ENCODE measurements at places on chromosomes 16 and 17.

GRCh38 chr16:10808850-10809249 lies 9.7 kb downstream of the TVP23A start:
- DNase-seq, result no peak

DNA sequence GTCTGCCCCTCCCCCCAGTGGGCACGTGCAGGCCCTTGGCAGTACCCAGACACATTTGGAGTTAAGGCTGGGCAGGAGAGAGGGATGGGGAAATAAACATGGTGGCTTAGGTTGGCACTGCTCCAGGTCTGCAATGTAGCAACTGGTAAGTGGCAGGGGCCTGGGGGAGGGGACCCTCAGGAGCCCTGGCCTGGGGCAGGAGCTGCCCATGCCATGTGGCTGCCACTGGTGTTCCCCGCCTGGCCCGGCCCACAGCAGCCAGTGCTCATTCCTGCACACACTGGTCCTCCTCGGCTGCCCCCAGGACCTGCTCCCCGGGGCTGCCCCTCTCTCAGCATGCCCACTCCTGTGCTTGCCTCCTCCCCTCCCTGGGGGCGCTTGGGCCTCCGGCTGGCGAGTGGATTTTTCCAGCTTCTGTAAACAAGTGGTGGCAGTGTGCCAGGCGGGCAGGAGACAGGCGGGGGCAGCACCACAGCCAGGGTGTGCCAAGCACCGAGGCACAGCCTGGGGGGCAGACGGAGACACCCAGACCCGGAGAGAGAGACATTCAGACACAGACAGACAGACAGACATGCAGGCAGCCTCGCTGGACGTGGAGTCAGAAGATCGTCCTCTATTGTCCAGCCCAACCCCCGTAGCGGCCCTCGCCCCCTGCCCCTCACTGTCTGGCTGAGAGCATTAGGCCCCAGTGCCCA lies 9.4 kb downstream of the THRA start:
- DNase-seq, result peak; percentile 81

- no peak for DNase-seq
Measured at GRCh38 chr17:65545705-65546523, 15.5 kb downstream of the AXIN2 start.

- DNase-seq, result peak; percentile 54
Measured at GRCh38 chr17:44352828-44353671, 7.9 kb downstream of the GRN start.

DNA sequence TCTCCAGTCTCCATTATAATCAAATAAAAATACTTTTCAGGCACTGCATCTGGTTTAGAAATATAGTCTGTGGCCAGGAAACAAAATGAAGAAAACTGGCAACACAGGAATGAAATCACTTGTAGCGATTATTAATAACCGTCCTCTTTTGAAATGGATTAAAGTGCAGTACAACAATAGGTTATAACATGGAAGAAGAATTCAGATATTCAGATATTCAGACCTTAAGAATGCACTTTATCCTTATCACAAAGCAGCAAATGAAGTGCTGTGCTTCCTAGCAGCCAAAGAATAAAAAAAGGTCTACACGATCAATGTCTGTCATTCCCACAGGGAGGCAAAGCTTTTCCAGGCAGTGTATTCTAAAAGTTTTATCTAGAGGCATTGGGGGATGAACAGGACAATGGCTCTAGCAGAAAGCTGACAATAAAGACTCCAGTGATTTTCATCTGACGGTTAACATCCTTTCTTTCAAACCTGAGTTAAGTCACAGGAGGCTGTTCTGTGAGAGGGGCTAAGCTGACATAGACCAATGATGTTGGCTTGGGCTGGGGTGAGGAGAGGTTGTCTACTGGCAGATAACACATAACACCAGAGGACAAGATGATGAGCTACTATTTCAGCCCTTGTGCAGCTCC lies 259.2 kb downstream of the SLC39A11 start:
- DNase-seq, result no peak

DNA sequence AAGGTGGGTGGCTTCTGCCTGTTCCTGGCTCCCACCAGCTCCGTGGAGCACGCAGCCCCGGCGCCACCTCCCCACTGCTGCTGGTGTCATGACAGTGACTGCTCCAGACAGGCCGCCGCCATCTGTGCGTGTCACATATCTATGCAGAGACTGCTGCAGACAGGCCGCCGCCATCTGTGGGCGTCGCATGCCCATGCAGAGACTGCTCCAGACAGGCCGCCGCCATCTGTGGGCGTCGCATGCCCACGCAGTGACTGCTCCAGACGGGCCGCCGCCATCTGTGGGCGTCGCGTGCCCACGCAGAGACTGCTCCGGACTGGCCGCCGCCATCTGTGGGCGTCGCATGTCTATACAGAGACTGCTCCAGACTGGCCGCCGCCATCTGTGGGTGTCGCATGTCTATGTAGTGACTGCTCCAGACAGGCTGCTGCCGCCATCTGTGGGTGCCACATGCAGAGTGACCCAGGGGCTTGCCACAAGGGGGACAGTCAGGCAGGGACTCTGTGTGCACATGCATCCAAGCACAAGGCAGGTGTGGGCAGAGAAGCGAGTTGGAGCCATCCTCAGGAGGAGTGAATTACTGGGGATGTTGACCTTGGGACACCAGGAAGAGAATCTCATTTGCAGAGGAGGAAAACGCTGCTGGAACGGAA lies 3.3 kb upstream of the FN3KRP start:
- no peak for DNase-seq

DNA sequence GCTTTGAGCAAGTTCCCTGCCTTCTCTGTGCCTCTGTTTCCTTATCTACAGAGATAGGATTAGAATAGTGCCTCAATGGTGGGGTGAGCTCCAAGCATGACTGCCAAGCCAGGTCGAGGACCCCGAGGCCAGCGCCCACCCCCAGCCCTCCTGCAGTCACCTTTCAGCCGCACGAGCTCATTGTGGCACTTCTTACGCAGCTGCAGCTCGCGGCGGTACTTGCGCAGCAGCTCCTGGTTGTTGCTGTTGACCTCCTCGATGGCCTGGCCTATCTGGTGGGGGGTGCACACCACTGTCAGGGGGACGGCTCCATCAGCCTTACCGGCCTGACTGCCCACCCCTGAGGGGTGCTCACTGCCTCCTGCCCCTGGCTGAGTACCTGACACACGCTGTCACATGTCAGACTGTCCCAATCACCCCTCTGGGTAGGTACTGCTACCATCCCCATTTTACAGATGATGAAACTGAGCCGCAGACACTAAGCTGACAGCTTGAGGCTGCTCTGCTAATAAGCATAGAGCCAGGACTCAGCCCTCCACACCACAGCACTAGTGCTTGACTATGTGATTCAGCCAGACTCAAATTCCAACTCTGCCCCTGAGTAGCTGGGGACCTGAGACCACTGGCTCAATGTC lies 31.3 kb downstream of the KATNB1 start:
- no peak for DNase-seq

DNA sequence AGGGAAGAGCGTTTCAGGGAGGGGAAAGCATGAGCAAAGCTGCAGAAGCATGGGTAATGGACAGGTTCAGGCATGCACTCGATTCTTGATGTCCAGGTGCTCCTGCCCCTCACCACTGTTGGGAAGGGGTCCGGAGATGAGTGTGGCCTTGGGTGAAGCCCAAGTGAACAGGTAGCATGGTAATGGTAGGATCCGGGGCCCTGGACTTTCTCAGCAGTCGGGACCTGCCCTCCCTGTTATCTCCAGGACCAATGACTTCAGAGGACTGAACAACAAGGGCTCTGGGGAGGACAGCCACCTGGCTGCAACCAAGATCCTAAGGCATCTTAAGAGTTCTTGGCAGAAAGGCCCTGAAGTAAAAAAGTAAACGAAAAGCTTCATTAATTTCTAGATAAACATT lies 306.8 kb downstream of the CPPED1 start:
- no peak for DNase-seq

GRCh38 chr16:29978564-29979270 lies 5.0 kb downstream of the TAOK2 start:
- DNase-seq, result no peak

- peak; percentile 54 for DNase-seq
Measured at GRCh38 chr17:82871056-82871775, 31.4 kb upstream of the ZNF750 start.

DNA sequence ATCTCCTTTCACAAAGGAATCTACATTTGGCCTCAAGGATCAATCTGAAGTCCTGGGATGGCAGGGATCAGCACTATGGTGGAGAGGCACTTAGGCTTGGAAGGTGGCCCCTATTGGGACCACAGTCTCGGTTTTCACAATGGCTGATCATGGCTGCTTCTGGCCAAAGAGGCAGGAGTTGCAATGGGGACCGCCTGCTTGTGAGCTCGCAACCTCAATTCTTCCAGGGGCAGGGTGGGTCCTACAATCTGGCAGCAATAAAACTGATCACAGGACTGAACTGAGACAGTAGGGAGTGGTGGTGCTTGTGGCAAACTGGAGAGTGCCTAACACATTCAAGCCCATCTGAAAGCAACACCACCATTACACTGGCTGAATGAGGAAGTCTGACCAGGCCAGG lies 83.1 kb downstream of the NETO2 start:
- no peak for DNase-seq

DNA sequence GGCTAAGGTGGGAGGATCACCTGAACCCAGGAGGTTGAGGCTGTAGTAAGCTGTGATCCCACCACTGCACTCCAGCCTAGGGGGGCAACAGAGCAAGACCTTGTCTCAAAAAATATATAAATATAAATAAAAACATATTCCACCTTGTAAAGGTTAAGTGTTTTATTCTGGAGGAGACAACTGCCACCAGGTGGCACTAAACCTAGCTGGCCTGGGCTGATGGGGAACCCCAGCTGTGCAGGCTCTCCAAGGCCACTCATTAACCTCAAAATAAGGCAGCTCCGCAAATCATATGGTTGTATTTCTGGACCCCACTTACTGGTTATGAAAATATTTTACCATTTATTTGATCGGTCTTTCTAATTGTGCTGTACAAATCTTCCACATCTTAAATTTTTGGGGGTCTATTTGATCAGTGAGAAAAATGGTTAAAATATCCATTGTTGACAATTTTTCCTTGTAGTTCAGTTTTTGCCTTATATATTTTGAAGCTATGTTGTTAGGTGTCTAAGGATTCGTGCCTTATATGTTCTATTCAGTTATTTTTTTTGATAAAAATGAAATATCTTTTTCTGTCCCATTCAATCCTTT lies 8.5 kb upstream of the ICAM2 start:
- DNase-seq, result peak; percentile 66

DNA sequence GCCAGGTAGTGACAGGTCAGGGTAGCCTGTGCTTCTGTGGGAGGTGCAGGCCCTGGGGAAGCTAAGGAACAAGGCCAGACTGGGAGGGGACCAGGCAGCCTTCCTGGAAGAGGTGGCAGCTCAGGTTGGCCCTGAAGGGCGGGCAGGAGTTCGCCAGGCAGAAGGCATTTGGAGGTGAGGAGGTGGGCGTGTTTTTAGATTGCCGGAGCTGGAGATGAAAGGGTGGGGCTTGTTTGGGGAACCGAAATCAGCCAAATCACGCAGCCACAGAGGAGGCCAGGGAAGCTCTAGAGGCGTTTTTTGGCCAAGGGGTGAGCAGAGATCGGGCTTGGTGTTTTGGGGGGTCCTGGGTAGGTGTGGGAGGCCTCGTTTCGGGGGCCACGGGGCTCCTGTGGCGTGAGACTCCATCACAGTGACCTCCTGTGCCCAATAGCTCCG lies 7.6 kb downstream of the ADCY7 start:
- DNase-seq, result no peak

DNA sequence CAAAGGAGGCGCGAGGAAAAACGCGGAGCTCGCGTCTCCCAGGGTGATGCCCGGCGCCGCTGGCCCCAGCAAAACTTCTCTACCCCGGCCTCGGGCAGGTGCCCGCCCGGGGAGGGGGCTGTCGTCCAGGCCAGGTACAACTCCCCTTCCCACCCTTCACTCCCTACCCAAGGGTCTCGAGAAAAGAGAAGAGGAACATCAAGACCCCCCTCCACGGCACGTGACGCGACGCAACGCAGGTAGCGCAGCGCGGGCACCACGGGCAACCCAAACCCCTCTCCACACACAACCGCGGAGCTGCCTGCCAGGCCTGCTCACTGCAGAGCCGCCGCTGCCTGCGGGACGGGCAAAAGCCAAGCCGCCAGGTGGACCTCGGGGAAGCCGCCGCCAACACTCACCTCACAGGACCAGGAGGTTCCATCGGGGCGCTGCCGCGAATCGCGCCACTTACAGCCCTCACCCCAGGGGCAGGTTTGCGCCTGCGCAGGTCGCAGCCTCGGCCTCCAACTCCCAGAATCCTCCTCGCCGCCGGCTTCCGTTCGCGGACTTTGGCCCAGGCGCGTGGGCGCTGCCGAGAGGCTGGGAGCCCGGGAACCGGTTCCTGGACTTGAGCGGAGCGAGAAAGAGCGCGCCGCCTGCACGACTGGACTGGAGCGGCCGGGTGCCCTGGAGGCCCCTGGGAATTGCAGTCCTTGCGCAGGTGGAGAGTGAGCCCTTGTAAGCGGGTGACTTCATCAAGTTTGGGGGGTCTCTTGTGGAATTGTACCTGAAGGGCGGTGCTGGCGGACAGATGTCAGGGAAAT lies at the start of gene ZNF232:
ZNF232 (minus strand) TSS at position 477 of the 803 bp plus-strand sequence; CDS start at position 421, 56 bp downstream.
- DNase-seq, result peak; percentile 95

GRCh38 chr17:55730380-55730779 lies 7.7 kb upstream of the TMEM100 start:
- no peak for DNase-seq

DNA sequence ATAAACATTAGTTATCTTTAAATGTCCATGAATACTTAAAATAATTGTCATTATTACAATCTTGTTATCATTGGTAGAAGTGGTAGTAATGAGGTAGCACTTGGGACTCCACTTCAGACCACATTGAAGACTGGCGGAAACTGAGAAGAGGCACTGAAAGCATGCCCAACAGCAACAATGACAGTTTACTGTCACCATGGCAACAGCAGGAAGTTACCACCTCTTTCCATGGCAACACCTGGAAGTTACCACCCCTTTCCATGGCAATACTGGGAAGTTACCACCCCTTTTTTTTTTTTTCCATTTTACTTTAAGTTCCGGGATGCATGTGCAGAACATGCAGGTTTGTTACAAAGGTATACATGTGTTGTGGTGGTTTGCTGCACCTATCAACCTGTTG lies 494.9 kb upstream of the RBFOX1 start:
- no peak for DNase-seq

DNA sequence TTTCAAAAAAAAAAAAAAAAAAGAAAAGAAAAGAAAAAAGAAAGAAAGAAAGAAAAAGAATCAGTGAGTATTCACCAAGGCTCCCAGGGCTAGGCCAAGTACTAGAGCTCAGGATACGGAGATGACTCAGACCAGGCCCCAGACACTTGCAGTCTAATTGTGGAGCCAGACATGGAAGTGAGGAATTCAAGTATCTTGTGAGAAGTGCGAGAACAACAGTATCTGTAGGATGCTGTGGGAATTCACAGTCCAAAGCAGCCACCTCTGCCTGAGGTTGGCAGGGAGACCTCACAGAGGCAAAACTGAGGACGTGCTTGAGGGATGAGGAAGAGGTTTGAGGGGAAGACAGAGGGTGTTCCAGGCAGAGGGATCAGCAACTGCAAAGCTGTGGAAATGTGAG lies 14.0 kb upstream of the ALDOA start:
- no peak for DNase-seq

DNA sequence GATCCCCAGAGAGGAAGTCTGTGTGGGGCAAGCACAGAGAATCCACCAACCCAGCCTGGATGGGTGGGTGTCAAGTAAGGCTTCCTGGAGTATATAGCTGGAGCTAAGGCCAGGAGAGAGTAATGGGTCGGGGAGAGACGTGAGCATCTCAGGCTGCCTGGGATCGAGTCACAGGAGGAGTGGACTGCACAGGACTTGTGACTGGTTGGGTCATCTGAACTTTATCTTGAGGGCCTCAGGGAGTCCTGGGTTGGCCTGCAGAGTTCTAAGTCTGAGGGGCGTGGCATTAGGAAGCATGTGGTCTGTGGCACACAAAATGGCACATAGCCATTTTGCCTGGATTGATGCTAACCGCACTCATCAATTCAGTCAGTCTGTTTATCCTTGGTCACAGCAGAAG lies 1.5 kb downstream of the PLA2G15 start:
- no peak for DNase-seq

- no peak for DNase-seq
Measured at GRCh38 chr16:3234543-3234856, 458 bp downstream of the ZNF200 start.
